ENCODE measurements at places on chromosomes 11 and 22.

DNA sequence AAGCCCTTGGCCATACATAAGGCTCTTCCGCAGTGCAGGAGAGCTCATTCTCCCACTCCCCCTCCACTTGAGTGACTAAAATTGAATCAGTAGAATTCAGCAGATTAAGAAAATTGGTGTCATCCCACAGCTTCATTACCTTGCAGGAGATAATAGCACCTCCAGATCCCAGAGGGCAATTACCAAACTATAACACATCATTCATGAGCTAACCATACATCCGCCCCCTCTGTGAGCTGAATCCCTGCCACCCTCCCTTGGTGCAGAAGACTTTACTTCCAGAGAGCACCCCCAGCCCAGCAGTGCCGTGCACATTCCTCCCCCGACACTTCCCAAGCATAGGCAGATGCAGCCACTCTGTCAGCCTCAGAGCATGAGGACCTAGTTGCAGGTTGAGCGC, 496.5 kb upstream of the B3GAT1 start:
- DNase-seq: no peak

GRCh38 chr22:42270510-42271190, at the start of gene TCF20:
Gene TCF20, minus strand, starts transcription at chr22:42270653. Its CDS starts 55,348 bp downstream, at chr22:42215305.
- peak; percentile 56 for DNase-seq

DNA sequence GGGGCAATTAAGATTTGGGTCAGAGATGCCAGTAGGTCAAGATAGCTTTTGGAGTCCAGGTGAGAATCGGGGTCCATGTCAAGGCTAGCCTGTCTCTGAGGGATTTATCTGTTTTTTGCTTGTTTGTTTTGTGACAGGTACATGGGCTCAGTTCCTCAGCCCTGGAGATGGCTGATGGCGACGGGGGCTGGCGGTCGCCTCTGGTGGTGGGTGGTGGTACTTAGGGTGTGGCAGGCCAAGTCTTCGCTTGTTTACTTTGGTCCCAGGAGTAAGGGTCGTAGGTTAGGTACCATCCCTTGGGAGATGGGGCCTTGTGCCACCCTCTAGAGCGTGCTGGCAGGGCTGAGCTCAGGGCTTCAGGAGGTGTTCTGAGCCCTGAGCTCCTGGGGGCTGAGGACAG, 4.7 kb downstream of the SLC25A45 start:
- no peak for DNase-seq

DNA sequence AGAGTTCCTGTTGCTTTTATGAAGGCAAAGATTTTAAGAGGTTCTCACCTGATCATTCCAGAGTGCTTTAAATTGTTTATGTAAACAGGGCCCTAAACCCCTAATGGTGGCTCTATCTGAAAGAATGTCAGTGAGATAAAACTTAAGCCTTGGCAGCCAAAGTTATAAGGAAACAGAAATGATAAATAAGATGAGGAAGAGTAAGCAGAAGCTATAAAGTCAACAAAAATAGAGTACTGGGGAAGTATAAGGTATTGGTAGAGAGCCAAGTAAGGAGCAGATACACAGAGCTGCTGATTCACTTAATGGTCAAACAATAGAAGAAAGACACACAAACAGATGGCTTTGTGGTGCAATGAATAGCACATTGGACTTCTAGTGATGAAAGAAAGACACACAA, 37.9 kb downstream of the TMPRSS5 start:
- no peak for DNase-seq

- no peak for DNase-seq
These were observed 13.0 kb downstream of the TEAD1 start for GRCh38 chr11:12687216-12687623.

GRCh38 chr22:45843986-45844385, 133.0 kb downstream of the WNT7B start:
- DNase-seq: no peak

GRCh38 chr11:127806501-127806900, 780.9 kb downstream of the ETS1 start:
- no peak for DNase-seq

DNA sequence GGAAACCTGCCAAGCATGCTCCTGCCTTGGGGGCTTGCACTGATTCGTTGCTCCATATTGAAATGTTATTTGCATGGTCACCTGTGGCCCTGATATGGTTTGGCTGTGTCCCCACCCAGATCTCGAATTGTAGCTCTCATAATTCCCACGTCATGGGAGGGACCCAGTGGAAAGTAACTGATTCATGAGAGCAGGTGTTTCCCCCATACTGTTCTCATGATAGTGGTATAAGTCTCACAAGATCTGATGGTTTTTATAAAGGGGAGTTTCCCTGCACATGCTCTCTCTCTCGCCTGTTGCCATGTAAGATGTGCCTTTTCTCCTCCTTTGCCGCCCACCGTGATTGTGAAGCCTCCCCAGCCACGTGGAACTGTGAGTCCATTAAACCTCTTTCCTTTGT, 402.4 kb downstream of the ETS1 start:
- DNase-seq: no peak

GRCh38 chr11:102384419-102385079, 37.5 kb downstream of the BIRC2 start:
- DNase-seq: no peak

DNA sequence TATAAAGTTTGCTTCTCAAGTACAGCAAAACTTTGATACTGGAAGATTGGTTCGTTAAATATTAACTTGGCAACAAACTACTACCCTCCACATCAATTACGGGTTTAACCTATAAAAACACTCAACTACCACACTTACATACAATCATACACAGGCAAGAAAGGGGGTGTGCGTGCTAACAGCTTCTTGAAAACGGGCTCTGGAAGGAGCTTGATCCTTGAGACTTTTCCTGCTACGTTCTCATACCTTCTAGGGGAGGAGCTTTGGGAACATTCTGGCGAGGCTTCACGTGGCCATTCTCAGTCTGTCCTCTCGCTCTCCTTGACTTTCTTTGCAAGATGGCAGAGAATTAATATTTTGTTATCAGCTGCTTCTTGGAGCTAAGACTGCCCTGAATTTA, 6.8 kb upstream of the ESAM start:
- DNase-seq: no peak

DNA sequence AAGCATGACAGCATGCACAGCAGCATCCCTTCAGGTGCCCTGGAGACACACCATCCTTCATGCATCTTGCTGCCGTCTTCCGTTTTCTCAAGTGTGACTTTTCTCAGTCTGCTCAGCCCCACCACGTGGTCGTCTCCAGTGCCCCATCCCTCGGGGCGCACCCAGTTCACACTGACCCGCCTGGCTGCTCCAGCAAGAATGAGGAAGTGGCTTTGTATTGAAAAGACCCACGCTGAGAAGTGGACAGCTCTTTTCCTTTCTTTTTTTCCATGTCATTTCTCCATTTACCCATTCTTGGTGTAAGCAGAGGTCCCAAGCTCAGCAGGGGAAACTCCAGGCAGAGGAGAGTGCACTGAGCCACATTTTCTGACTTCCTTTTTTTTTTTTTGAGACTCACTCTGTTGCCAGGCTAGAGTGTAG, 14.5 kb downstream of the SERPINH1 start:
- DNase-seq: no peak

DNA sequence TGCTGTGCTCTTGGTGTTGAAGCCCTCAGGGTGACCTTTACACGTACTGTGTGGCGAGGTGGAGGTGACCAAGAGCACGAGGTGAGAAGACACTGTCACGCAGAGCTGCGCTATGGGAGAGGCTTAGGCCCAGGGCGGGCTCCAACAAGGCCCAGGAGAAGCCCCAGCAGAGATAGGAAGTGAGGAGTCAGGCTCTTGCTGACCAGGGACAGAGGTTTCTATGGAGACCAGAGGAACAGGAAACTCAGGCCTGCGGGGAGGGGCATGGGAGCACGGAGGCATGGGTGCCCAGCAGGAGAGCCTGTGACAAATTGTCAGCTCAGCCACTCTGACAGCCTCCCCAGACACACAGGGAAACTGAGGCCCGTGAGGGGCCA, 15.8 kb downstream of the DGKZ start:
- DNase-seq: no peak

DNA sequence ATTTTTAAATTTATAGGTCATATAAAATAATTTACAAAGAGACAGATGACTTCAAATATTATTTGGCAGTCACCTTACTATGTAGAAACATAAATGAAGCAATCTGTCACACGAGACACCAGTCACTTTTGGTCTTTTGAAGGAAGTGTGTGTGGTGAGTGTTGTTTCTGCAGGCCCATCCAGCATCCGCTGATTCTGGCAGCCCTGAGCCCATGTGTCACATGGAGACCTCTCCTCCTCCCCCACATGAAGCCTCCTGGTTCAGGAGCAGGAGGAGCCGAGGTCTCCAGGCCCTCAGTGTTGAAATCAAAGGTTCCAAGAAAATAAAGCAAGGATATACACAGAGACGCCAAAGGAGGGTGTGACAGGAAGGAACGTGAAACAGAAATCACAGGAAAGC, 60.1 kb downstream of the ARFGAP3 start:
- DNase-seq: no peak

- DNase-seq: no peak
These were observed 539 bp downstream of the USH1C start for GRCh38 chr11:17543574-17544180.

All from stimulated activated CD4-positive, alpha-beta T cell treated with anti-CD3 and anti-CD28 coated beads, Interleukin-1b, Interleukin-23, amount 100 ng/mL, for 1 hour (primary cell).